Fibroblast of upper back skin (primary cell): ENCODE measurements at places on chromosomes 7 and 10.

DNA sequence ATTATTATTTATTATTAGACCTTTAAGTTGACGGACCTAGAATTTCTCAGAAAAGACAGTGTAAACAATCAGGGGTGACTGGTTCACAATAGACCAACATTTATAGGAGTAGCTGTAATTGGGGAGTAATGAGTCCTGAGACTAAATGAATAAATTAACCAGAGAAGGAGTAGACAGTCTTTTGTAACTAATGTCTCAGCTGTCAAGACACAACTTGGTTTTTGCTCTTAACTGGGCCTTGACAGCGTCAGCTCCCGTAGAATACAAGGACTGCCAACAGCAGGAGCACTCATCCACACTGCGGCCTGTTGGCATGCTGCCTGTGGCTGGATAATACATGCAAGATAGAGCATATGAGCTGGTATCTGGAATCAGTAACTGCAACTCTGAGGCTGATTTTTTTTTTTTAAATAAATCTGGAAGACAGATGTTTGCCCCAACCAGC lies 123.9 kb downstream of the CACNA2D1 start:
- peak; percentile 85 for DNase-seq

GRCh38 chr10:85924382-85925102 lies 442.1 kb downstream of the GRID1 start:
- no peak for DNase-seq

- peak; percentile 78 for DNase-seq
Measured at GRCh38 chr10:99854860-99855259, 72.4 kb downstream of the ABCC2 start.

GRCh38 chr10:71972746-71973695 lies 8.8 kb downstream of the CHST3 start:
- no peak for DNase-seq

- no peak for DNase-seq
Measured at GRCh38 chr10:44879531-44879899, 31.6 kb upstream of the TMEM72 start.

- peak; percentile 90 for DNase-seq
Measured at GRCh38 chr7:69002416-69002815, 595.9 kb upstream of the AUTS2 start.

DNA sequence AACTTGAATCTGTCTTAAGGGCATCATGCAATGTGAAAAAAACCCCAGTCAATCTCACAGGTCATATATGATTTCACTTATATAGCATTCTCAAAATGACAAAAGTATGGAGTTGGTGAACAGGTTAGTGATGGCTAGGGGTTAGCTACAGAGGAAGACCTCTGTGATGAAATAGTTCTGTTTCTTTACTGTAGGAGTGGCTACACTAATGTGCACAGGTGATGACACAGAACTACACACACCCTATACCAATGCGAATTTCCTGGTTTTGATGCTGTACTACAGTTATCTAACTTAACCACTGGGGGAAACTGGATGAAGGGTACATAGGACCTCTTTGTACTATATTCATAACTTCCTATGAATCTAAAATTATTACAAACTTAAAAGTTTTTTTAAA lies 541.8 kb downstream of the PARD3 start:
- no peak for DNase-seq

- DNase-seq, result peak; percentile 14
Measured at GRCh38 chr7:29194594-29195427, at the start of gene CHN2. TSS of gene CHN2 (plus strand) at chr7:29194775.

GRCh38 chr7:55431898-55432297 lies 66.8 kb downstream of the LANCL2 start:
- DNase-seq, result no peak
